Inflammatory macrophage (primary cell): ENCODE measurements at places on chromosomes 3 and 15.

DNA sequence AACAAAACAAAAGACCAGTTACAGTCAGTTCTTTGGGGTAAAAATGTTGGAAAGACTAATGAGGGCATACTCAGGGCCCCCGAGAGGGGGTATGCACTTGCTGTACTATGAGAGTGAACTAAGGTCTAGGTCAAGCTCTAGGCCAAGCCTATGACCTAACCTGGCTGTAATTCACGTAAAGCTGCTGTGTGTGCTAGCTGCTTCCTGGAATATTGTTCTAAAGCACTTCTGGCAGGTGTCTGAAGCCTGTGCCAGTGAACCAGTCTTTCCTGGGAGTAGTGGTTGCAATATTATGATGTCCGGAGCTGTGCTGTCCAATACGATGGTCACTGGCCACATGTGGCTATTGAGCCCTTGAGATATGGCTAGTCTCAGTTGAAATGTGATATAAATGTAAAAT is 13.1 kb upstream of the CX3CR1 start:
- DNase-seq: no peak

DNA sequence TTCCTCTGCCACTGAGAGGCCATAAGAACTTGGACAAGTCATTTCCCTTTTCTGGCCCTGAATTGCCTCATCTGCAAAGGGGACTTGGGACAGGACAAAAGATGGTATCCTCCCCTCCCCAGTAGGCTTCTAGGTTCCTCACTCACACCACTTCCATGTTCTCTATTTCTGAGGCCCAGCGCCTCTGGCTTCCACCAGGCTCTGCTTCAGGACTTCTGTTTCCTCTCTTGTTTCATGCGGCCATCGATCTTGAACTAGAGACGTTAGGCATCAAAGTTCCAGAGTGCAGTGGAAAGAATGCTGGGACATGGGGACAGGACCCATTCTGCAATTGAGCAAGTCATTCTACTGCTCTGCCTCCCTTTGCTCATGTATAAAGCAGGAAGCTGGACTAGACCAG is 1.7 kb downstream of the TM4SF4 start:
- peak; percentile 81 for DNase-seq

DNA sequence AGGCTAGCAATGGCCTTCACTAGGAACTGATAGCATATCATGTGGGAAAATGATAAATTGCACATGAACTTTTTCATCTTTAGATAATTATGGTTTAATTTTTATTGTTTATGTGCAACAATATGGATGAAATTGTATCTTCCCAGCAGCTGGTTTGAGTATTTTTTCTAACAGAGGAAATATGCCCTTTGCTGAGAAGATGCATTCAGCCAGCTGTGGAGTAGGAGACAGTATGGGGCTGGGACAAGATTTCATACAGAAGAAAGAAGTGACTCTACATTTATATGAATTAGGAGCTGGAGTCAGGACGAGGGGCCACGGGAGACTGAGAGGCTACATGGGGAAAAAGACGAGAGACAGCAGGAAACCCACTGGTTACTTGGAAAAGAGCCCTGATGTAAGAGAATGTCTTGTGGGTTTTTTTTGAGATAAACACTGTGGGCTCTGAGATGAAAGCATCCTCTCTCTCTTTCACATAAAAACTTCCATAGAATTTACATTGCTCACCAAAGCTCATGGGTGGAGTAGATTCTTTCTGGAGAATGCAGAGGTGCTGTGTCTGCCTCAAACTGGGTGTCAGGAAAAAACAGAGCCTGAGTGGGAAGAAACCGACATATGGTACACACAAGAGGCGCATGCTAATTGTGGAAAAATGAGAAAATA is 115.2 kb upstream of the PDZRN3 start:
- no peak for DNase-seq

GRCh38 chr15:57134851-57135250 is 216.4 kb downstream of the TCF12 start:
- no peak for DNase-seq

- DNase-seq: no peak
Observed at GRCh38 chr15:81296186-81296585, 27.8 kb downstream of the STARD5 start.

- DNase-seq: peak; percentile 88
Observed at GRCh38 chr15:68834346-68834745, 13.7 kb upstream of the ANP32A start.

GRCh38 chr15:45884755-45885445 is 250.1 kb downstream of the SQOR start:
- DNase-seq: no peak

- no peak for DNase-seq
Observed at GRCh38 chr15:23566071-23566554, 639 bp downstream of the MKRN3 start.

DNA sequence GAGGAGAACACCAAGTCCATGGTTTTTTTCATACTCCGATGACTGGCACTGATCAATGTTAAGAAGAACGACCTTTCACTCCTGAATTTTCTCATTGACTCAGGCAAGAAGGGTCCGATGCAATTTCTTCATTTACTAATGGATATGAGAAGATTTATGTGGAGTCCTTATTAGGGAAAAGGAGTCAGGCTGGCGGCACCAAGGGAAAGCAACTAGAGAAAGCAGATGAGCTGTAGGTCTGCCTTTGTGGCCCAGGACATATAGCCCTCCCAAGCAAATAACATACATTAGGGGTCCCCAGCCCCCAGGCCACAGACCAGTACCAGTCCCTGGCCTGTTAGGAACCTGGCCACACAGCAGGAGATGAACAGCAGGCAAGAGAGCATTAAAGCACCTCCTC is 206.8 kb downstream of the KBTBD8 start:
- no peak for DNase-seq

- DNase-seq: no peak
Observed at GRCh38 chr15:28993051-28993719, 107.4 kb downstream of the APBA2 start.

DNA sequence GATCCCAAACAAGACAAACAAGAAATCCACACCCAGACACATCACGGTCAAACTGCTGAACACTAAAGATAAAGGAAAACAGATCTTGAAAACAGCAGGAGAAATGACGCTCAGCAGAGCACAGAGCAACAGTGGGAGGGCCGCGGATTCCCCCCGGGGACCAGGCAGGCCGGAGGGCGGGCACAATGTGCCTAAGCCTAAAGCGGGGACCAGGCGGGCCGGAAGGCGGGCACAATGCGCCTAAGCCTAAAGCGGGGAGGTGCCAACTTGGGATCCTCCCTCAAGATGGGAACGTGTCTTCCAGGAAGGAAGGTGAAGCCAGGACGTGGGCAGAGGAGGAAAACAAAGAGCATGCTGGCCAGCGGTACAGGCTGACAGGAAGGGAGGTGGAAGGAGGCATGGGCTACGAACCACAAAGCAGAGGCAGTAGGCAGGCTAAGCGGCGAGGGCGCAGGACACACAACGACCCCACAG is 31.1 kb downstream of the CYFIP1 start:
- DNase-seq: peak; percentile 7

- no peak for DNase-seq
Observed at GRCh38 chr15:85691350-85692240, 103.1 kb downstream of the KLHL25 start.

DNA sequence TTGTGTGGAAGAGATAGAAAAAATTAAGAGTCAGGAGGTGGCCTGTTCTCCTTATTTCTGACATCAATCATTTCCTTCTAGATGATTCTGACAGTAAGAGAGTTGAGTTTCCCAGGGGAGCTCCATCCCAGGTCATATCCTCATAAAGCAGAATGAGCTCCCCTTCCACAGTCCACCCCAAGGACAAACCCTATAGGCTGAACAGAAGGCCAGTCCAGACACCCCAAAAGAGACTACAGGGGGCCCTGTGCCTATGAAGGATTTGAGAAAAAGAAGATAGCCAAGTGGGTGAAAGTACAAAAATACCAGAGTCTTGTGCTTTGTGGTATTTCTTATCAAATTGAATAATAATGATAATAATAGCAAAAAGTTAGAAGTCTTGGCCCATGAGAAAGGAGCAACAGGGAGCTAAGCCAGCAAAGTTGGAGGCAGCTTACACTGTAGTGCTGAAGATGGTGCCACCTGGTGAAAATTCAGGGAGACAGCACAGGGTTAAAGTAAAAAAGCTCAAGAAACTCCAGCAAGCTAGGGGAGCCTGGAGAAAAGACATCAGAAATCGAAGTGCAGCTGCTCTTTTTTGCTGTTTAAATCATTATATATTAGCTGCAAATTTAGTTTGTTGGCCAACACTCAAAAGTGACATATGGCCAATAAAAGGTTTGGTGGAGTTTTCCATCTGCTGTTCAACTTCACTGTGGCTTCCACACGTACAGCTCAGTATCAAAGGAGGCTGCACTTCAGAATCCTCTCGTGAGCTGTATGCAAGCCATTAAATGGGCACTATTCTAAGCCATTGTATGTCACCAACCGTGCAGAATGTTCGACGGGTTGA is 35.8 kb upstream of the SLC24A5 start:
- DNase-seq: no peak

- no peak for DNase-seq
Observed at GRCh38 chr3:76310667-76311066, 525.3 kb upstream of the ZNF717 start.

GRCh38 chr3:64441861-64442260 is 216.6 kb upstream of the PRICKLE2 start:
- DNase-seq: no peak

DNA sequence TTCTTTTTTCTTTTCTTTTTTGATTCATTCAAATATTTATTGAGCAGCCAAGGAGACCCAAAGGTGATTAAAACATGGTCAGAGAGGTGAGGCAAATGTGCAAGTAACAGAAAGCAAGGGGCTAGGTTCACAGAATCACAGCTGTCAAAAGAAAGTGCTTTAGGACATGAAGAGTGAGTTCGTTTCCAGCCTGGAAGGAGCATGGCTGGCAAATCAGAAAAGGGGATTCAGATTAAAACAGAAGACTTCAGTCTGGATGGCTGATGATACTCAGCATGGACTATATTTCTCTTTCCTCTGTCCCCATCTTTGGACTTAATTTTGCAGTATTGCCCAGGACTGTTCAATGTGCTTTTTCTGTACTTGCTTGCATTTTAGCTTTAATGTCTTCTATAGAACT is 151.2 kb downstream of the NR1D2 start:
- DNase-seq: no peak

DNA sequence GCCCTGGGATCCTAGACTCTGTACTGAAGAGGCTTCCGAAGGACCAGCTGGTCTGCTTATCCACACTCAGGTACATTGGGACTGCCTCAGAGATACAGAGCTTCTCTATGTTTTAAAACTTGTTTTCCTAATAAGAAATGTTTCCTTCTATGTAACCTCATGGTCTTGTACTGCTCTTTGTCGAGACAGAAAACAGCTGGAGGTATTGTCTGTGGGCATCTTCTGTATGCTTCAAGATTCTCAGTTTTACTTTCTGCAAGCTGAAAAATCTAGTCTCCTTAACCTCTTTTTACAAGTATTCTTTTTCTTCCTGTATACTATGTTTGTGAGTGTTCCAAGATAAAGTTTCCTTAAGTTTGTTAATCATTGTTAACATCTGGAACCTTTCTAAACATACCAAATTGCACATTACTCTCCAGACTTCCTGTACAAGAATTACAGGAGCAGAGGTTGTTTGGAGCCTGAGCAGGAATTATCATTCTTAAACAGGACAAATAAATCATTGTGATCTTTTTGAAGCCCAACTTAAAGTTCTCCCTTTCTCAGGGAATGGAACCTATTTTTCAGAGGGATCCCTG is 358.3 kb upstream of the CFAP20DC start:
- DNase-seq: no peak

- no peak for DNase-seq
Observed at GRCh38 chr3:100719136-100719535, 9.8 kb downstream of the TFG start.

- DNase-seq: no peak
Observed at GRCh38 chr3:9791790-9792404, 376 bp downstream of the TADA3 start.

GRCh38 chr15:46170326-46170725 is 535.5 kb downstream of the SQOR start:
- DNase-seq: no peak
